ENCODE measurements at places on chromosomes 7 and 10.

GRCh38 chr10:49419005-49419404 is 23.1 kb upstream of the DRGX start:
- no peak for DNase-seq

GRCh38 chr7:11343818-11344413 is 370.2 kb downstream of the PHF14 start:
- peak; percentile 34 for DNase-seq

DNA sequence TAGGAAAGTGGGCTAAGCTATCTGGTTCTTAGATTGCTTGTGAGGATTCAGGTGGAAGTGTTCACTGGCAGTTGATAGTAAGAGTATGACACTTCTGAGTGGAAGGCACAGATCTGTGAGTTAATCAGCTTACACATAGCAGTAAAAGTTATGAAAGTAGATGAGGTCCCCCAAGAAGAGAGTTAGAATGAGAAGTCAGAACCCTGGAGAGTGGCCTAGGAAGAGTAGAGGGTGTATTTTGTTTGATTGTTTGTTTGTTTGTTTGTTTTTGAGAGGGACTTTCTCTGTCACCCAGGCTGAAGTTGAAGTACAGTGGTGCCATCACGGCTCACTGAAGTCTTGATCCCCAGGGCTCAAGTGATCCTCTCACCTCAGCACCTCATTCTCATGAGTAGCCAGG is 44.1 kb downstream of the SP4 start:
- no peak for DNase-seq

GRCh38 chr10:65231148-65231547 is 1694.7 kb upstream of the LRRTM3 start:
- DNase-seq: no peak

DNA sequence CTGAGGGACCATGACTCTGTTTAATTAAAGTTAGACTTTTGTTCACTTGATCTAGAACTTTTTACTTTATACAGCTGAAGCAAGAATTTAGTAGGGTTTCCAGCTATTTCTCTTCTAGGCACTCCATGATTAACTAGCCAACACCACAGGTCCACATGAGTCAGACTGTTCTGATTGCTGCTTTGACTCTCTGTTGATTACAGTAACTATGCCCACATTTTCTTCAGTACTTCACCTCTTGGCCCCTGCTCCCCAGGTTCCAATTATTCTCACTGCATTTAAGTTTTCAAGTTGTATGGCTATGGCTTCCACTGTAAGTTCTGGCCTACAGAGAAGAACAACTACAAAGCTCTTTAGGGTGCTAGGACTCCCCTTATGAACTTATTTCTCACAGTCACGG is 737.2 kb upstream of the IGFBP3 start:
- DNase-seq: no peak

DNA sequence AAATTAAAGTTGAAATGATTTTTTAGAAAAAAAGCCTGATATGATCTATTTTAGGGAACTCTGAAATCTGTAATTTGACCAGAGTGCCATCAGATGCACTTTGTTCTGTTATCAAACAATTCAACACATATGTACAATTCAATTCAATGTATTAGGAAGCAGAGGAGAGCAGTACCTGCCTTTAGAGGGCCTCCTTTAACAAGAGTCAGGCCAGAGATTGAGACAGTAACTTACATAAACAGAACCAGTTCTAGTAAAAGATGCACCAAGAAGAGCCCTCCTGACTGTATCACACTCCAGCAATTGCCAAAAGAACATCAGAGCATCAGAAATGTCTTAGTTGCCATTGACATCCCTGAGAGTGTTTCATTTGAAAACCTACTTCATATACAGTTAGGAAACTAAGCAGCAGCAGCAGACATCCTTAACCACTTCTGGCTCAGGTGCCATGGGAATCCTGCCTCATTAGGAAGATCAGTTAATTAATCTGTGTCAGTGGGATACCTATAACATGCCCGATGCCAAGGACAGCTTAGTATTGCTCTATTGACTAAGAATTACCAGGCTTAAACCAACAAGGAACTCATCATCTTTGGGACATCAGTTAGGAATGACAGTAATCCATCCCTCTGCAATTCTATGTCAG is 1222.6 kb upstream of the LRRN3 start:
- peak; percentile 47 for DNase-seq

GRCh38 chr7:6727663-6728062 is 20.9 kb upstream of the ZNF12 start:
- no peak for DNase-seq

GRCh38 chr7:102376964-102377466 is 19.1 kb upstream of the PRKRIP1 start:
- no peak for DNase-seq

DNA sequence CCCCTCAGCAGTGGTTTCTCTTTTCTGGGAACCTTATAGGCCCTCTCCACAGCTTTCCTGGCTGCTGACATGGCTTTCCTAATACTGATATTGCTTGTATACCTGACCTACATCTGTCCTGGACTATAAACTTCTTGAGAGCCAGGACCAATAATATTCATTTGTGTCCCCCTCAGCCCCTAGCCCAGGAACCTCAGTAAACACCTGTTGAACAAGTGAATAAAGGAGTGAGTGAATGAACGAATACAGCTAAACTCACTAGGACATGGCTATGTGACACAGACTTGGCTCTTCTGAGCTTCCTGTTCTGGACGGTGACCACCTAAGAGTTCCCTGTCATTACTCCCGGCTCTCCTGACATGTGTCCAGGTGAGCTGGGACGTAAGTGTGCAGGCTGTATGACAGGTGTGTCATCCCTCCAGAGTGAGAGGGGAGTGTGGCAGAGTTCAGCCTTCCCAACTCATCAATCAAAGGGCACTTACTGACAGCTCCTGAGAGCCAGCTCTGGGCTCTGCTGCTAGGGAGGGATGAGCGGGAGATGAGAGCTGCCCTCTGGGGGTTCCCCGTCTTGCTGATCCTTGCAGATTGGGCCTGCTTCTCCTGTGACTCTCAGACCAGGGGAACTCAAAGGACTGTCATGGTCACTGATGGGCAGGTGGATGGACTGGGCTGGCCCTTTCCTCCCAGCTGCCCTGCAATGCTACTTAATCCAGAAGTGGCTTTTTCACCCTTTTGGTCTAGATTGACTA is 84.5 kb downstream of the HIF1AN start:
- DNase-seq: no peak

DNA sequence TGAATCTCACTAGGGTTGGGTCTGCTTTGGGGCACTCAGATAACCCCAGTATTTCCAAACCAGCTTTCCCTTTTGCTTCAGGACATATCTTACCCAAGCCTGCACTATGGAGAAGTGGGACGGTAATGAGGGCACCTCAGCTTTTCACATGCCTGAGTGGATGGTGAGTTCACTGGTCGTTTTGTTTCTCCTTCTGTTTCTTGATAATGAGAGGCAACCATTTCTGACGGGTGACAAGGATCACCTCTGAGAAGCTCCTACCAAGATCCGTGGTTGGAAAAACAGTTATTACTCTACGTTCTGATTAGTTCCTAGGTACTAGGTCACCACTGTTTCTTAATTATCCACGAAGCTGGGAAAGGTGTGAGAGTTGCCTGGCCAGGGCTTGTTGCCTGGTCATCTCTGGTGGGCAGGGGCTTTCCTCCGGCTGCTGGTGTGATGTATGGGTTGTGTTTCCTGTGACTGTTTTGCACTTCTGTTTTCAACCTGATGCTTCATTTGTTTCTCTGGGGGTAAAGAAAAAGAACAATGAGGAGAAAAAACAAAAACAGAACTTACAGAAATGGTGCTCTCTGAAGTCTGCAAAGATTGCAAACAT is 65.7 kb upstream of the STRIP2 start:
- DNase-seq: no peak

GRCh38 chr7:2876031-2876731 is 32.1 kb upstream of the GNA12 start:
- peak; percentile 97 for DNase-seq

DNA sequence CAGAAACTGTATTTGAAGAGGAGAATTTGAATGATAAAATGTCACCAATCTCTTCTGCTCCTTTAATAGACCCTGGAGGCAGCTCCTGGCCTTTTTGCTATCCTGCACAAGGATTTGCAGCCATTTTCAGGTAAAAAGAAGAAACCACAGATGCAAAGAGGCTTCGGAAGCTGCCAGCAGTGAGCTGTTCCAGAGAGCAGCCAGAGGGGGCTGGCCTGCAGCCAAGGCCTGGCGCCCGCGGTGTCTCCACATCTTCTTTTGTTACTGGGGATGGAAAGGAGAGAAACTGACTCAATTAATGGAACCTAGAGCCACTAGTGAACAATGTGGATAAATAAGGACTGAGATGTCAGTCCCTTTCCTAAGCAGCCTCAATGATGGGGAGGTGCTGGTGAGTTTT is 23.9 kb upstream of the GPR26 start:
- DNase-seq: no peak

GRCh38 chr7:8382004-8382730 is 51.2 kb upstream of the NXPH1 start:
- no peak for DNase-seq

DNA sequence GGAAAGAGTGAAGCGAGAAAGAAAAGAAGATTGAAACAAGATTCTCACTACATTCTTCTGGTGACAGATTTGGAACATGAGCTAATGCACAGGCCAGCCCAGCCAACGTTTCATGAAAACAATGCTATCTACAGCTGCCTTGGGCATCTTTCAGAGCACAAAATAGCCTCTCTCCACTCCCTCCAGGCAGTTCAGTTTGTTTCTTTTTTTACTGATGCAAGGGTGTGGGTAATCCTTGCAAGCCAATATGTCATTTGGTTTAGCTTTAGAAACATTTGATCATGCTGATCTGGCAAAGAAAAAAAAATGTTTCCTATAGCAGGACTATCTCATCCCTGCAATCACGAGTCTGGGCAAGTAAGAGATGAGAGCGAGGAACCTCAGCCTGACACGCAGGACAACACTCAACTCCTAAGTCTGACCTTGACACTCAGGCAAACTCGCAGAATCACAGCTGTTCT is 35.9 kb downstream of the SVIL start:
- no peak for DNase-seq

DNA sequence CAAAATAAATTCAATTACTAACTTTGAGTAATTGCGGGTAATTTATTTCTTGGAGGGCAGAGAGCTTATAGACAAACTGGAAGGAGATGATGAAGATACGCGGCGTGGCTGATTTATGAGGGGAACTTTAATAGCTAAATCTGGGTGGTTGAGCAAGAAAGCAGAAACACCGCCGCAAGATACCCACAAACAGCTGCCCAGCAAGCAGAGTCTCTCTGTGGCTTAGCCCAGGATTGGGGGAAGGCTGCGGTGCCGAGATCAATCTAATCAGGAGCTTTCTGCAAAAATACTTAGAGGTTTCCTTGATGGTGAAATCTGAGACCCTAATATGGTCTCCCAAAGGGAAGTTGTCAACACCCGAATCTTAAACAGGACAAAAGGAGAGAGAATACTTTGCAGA is 94.9 kb upstream of the MGMT start:
- DNase-seq: no peak

DNA sequence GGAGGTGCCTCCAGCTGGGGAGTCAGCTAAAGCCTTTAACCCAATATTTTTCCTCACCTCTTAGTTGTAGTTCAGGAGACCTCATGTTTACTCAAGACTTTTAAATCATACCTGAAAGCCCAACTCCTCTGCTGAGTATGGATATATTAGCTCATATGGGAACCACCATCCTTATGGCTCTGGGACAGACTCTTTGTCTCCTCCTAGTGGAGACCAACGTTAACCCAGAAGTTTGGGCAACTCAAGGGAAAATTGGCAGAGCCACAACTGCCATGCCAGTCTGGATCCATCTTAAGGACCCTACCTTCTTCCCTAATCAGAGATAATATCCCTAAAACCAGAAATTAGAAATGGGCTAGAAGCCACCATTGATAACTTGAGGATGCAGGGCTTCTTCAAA is 80.8 kb downstream of the TMEM106B start:
- DNase-seq: no peak

DNA sequence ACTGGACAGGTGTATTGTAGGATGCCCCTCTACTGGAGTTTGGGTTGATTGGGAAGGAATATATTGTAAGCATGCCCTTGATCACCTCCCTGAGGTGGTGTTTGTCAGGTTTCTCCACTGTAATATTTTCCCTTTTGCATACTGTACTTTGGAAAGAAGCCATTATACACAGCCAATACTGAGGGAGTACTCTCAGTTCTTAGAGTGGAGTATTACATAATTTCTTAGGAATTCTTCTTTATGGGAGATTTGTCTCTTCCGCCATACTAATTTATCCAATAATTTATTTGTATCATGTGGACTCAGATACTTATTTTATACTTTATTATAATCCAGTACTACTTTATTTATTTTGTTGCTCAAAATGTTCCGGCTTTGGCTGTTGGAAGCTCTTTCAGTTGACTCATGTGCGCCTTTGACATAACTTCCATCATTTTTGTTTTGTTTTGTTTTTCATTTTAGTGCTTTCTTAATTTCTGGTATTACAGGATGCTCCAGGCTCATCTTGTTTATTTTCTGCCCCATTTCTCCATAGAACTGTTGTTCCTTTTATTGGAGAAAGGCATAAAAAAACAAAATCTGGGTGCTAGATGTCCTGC is 29.7 kb downstream of the MKLN1 start:
- no peak for DNase-seq

DNA sequence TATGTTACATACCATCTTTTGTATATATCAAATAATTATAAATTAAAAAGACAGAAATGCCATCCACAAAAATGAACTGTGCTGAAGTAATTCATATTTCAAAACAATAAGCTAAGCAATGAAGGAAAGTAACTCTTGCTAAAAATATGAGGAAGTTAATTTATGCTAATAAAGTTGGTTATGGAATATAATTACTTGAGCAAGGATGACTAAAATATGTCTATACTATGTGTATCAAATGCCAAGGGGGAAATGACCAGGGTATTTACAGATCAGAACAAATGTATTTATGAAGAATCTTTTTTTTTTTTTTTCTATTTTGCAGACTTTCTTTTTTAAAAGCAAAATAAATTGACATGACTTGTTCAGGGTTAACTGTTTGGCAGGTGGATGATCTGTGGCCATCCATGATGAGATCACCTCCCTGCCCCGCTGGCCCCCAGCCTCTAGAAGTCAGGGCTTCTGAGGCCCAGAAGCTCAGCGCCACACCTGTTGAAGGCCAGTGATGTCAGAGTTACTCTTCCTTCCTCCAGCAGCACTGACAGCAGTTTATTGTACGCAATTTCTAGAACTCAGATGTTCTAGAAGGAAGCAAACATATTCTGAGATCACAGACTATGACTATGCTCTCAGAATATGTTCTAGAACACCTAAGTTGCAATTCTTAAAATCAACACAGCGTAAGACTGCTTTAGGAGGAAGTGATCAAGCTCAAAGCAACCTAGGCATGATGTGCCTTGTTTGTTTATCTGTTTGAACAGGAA is 196.1 kb upstream of the KLF14 start:
- DNase-seq: no peak

DNA sequence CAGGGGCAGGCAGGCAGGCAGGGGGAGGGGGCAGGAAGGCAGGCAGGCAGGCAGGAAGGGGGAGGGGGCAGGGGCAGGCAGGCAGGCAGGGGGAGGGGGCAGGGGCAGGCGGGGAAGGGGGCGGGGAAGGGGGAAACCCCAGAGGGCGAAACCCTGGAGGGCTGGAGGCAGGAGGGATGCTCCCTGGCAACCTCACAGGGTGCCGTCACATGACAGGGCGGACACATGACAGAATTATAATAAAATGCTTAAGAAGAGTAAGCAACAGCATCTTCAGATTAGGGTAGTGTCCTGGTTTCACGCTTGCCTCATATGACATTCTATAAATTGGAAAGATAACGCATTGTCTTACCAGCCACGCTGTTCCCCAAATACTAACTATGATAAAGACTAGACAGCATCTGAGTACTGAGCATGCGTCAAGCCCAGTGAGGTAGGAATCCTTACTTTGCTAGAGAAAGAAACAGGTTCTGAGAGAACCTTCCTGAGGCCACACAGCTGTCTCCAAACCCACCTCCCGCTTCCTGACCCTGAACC is 131.6 kb downstream of the DIP2C start:
- peak; percentile 22 for DNase-seq

GRCh38 chr10:7291487-7292270 is 119.2 kb downstream of the SFMBT2 start:
- DNase-seq: no peak
